ENCODE measurements at places on chromosomes 2 and 18. TPM values are rescaled to one million over a fixed set of nuclear protein-coding genes. Genes with fewer than 3 reads are reported as not detected.

GRCh38 chr2:207215308-207215707, 49.6 kb upstream of the KLF7 start:
- no peaks in the 10 kb centered on the region for H3K36me3 ChIP-seq
- H3K27ac ChIP-seq = no peak overlapping the region
- DNase-seq = no peak
- no peak overlapping the region for H3K4me3 ChIP-seq
- H3K27me3 ChIP-seq = no peaks in the 10 kb centered on the region

GRCh38 chr18:77057006-77057395, 75.6 kb downstream of the MBP start:
- peak overlapping the region; percentile 55 for H3K27ac ChIP-seq
- no peak for DNase-seq
- H3K4me3 ChIP-seq = no peak overlapping the region
- peaks cover 55% of the 10 kb centered on the region for H3K4me1 ChIP-seq
- H3K27me3 ChIP-seq = no peaks in the 10 kb centered on the region

DNA sequence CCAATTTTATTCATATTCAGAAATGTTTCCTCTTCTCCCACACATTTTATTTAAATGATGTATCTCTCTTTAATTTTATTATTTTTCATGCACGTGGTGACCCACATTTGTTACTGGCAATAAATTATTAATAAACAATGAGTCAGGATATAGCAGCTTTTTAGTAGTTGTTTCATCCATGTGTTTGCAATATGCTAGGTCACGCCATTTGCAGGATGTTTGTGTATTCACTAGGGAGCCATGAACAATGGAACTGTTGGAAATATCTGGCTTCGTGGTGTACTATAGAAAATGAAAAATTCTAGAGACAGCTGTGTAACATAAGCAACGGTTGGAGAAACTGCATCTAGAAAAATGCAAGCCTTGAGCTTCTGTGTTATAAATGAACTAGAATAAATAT, 176.0 kb upstream of the COL3A1 start:
- no peak overlapping the region for H3K27ac ChIP-seq
- no peaks in the 10 kb centered on the region for H3K36me3 ChIP-seq
- no peaks in the 10 kb centered on the region for H3K27me3 ChIP-seq
- H3K4me1 ChIP-seq = no peaks in the 10 kb centered on the region

DNA sequence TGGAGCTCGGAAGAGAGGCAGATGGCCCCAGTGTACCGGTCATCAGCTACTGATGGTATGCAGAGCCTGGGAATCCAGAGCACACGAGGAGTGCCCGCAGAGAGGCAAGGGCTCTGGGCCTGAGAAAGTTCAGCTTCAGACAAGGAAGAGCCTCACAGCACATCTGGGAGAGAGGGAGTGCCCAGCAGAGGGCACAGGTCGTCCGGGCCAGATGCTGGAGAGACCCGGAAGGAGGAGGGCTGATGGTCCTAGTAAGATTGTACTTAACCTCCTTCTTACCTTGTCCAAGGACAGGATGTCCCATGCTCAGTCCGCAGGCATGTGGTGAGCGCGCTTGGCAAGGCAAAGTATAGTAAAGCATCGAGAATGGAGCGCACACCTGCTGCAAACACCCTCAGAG, 24.4 kb upstream of the CHMP1B start:
- no peak overlapping the region for H3K27ac ChIP-seq
- no peaks in the 10 kb centered on the region for H3K4me1 ChIP-seq
- no peaks in the 10 kb centered on the region for H3K36me3 ChIP-seq
- no peak for DNase-seq

GRCh38 chr18:435940-436339, 64.6 kb downstream of the COLEC12 start:
- H3K27ac ChIP-seq = no peak overlapping the region
- H3K27me3 ChIP-seq = no peaks in the 10 kb centered on the region
- no peak overlapping the region for H3K4me3 ChIP-seq
- H3K4me1 ChIP-seq = peaks cover 25% of the 10 kb centered on the region
- peak; percentile 24 for DNase-seq

DNA sequence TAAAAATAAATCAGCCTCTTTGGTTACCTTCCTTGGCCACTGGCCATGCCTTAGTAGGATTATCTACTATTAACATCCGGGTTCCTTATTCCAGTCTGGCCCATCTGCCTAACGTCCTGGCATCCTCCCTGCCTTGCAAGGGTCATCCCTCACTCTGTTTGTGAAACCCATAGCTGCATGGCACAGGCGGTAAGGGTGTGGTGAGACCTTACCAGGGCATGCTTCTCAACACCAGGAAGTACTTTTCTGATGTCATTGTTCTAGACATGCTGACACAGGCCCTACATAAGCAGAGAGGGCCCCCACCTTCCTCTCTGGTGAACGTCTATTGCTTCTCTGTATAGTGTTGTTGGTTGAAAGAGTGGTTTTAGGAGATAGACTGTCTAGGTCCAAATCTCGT, 296.8 kb upstream of the SPRED2 start:
- H3K27ac ChIP-seq = no peak overlapping the region
- DNase-seq = no peak
- no peak overlapping the region for H3K4me3 ChIP-seq
- no peaks in the 10 kb centered on the region for H3K4me1 ChIP-seq

- peak overlapping the region; percentile 9 for H3K27ac ChIP-seq
- DNase-seq = no peak
- no peaks in the 10 kb centered on the region for H3K27me3 ChIP-seq
Observed at GRCh38 chr2:148614322-148615049, 30.1 kb upstream of the EPC2 start.

DNA sequence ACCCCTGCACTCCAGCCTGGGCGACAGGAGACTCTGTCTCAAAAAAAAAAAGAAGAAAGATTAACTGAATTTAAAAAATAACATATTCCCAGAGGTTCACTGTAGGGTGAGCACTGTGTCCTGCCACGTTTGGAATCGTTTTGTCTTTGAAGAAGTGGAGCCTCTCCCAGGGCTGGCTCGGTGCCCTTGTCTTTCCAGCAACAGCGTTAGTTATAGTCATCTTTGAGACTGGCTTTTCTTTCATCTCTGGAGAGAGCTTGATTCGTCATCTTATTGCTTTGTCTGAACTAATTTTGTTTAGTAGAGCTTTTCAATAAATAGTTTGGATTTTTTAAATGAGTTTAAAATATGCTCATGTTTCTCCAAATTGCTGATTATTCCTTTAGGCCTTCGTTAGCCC, 50.5 kb downstream of the IMPA2 start:
- H3K4me1 ChIP-seq = peaks cover 50% of the 10 kb centered on the region
- H3K27ac ChIP-seq = peak overlapping the region; percentile 73
- H3K27me3 ChIP-seq = no peaks in the 10 kb centered on the region
- peaks cover 43% of the 10 kb centered on the region for H3K36me3 ChIP-seq
- no peak overlapping the region for H3K4me3 ChIP-seq
- peak; percentile 96 for DNase-seq

DNA sequence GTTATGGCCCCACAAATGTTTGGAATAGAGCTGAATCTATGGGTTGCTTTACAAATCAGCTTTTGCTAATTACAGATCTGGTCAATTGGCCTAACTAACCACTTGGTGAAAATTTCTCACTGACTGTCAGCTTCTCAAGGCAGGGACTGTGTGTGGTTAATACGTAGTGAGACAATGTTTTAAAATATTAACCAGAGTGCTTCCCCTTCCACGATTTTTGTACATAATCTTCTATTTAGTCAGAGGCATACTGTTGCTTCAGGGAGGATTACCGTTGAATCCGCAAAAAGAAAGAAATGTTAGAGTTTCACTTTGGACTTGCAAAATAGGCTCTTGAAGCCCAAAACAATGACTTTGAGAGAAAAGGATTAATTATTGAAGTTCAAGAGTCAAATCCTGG, 14.9 kb upstream of the KCNS3 start:
- H3K4me1 ChIP-seq = no peaks in the 10 kb centered on the region
- no peak for DNase-seq
- no peak overlapping the region for H3K27ac ChIP-seq
- no peaks in the 10 kb centered on the region for H3K36me3 ChIP-seq
- no peaks in the 10 kb centered on the region for H3K27me3 ChIP-seq

GRCh38 chr2:158457092-158457825, 507 bp downstream of the PKP4 start:
- peaks cover 35% of the 10 kb centered on the region for H3K4me1 ChIP-seq
- H3K27ac ChIP-seq = peak overlapping the region; percentile 96
- H3K4me3 ChIP-seq = peak overlapping the region; percentile 94
- no peak for DNase-seq
- no peaks in the 10 kb centered on the region for H3K36me3 ChIP-seq

Gene SLC9A2
- 0.06 TPM for total RNA-seq

Gene KLF7
- total RNA-seq = 40.2 TPM
